Glutamatergic neuron (in vitro differentiated cells): ENCODE measurements at places on chromosomes 11 and 22.

DNA sequence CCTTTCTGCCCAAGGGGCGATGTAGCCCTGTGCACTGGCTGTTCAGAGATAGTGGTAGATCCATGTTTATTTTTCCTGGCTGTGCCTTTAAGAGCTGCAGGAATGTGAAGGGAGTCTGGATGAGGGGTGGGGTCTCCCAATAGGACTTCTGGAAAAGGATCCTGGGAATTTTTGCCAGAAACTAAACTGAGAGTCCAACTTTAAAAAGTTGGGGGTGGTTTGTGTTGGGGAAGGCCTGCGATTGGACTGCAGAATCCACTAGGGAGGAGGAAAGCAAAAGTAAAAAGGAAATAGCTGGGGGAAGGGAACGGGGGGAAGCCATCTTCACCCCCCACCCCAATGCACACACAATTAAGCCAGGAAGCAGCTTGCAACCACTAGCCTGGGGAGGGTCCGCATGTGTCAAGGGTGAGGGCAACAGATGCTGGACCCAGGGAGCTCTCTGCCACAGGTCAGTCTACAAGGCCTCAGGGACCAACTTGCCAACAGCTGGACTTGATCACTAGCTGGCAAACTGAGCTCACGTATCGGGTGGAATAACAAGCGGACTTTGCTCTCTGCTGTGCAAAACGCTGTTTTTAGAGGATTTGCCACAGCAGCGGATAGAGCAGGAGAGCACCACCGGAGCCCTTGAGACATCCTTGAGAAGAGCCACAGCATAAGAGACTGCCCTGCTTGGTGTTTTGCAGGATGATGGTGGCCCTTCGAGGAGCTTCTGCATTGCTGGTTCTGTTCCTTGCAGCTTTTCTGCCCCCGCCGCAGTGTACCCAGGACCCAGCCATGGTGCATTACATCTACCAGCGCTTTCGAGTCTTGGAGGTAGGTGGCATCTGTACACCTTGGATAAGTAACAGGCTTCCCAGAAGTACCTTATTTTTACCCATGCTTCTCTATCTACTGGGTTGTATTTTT is at the start of gene OLFML1:
Gene OLFML1, plus strand, starts transcription at position 321 of the 912 bp plus-strand sequence. Its CDS starts 370 bp downstream, at position 691.
- no peaks in the 10 kb centered on the region for H3K27me3 ChIP-seq
- DNase-seq, result no peak
- no peaks in the 10 kb centered on the region for H3K4me1 ChIP-seq
- no peaks in the 10 kb centered on the region for H3K36me3 ChIP-seq

GRCh38 chr11:46238078-46238966 is 39.1 kb upstream of the CREB3L1 start:
- H3K27me3 ChIP-seq, result peaks cover 12% of the 10 kb centered on the region
- H3K4me3 ChIP-seq, result peak overlapping the region; percentile 77
- H3K36me3 ChIP-seq, result no peaks in the 10 kb centered on the region
- peak; percentile 80 for DNase-seq
- H3K4me1 ChIP-seq, result peaks cover 19% of the 10 kb centered on the region

GRCh38 chr11:57479021-57479663 is 18.8 kb downstream of the RTN4RL2 start:
- peak overlapping the region; percentile 65 for H3K4me3 ChIP-seq
- H3K36me3 ChIP-seq, result peaks cover 5% of the 10 kb centered on the region
- peak; percentile 56 for DNase-seq
- H3K27ac ChIP-seq, result peak overlapping the region; percentile 72
- peaks cover 48% of the 10 kb centered on the region for H3K4me1 ChIP-seq

- peaks cover 7% of the 10 kb centered on the region for H3K27me3 ChIP-seq
- peak overlapping the region; percentile 5 for H3K4me3 ChIP-seq
- DNase-seq, result no peak
- peaks cover under 1% of the 10 kb centered on the region for H3K36me3 ChIP-seq
- peaks cover 13% of the 10 kb centered on the region for H3K4me1 ChIP-seq
Observed at GRCh38 chr11:68546555-68546954, 86.0 kb downstream of the PPP6R3 start.

GRCh38 chr11:8006349-8006977 is 19.3 kb downstream of the EIF3F start:
- H3K36me3 ChIP-seq, result no peaks in the 10 kb centered on the region
- H3K27ac ChIP-seq, result no peak overlapping the region
- no peaks in the 10 kb centered on the region for H3K4me1 ChIP-seq
- peak; percentile 71 for DNase-seq

- H3K4me1 ChIP-seq, result no peaks in the 10 kb centered on the region
- H3K4me3 ChIP-seq, result peak overlapping the region; percentile 98
- H3K36me3 ChIP-seq, result no peaks in the 10 kb centered on the region
- DNase-seq, result no peak
- H3K27me3 ChIP-seq, result peaks cover 4% of the 10 kb centered on the region
Observed at GRCh38 chr22:35399114-35399677, 744 bp upstream of the MCM5 start.

- H3K4me3 ChIP-seq, result no peak overlapping the region
- no peak for DNase-seq
- H3K36me3 ChIP-seq, result peaks cover 5% of the 10 kb centered on the region
- H3K4me1 ChIP-seq, result peaks cover 2% of the 10 kb centered on the region
Observed at GRCh38 chr22:18065256-18065655, 12.5 kb upstream of the PEX26 start.

GRCh38 chr11:112394304-112394703 is 133.6 kb upstream of the PLET1 start:
- DNase-seq, result no peak
- peaks cover 11% of the 10 kb centered on the region for H3K36me3 ChIP-seq
- H3K27ac ChIP-seq, result no peak overlapping the region
- H3K4me3 ChIP-seq, result no peak overlapping the region
- H3K4me1 ChIP-seq, result peaks cover 17% of the 10 kb centered on the region

- no peaks in the 10 kb centered on the region for H3K36me3 ChIP-seq
- H3K27me3 ChIP-seq, result peaks cover 9% of the 10 kb centered on the region
- H3K27ac ChIP-seq, result peak overlapping the region; percentile 81
- H3K4me1 ChIP-seq, result peaks cover 9% of the 10 kb centered on the region
- peak; percentile 55 for DNase-seq
- H3K4me3 ChIP-seq, result peak overlapping the region; percentile 97
Observed at GRCh38 chr22:24952837-24953383, 394 bp downstream of the KIAA1671 start.

DNA sequence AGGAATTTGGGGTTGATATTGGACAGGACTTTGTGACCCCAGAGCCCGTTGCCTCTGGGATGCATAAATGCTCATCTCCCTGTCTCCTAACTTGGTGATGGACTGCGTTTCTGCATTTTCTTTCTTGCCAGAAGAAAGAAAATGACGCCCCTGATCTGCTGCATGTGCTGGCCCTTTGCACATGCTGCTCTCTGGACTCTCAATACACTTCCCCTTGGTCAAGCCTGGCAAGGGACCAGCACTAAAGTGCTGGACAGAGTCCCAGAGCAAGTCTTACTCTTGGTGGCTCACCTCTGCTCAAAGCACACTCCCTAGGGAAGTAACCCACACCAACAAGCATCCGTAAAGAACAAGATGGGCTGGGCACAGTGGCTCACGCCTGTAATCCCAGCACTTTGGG is 40.7 kb downstream of the MYH9 start:
- H3K27me3 ChIP-seq, result peaks cover under 1% of the 10 kb centered on the region
- no peak overlapping the region for H3K4me3 ChIP-seq
- no peaks in the 10 kb centered on the region for H3K36me3 ChIP-seq
- no peak overlapping the region for H3K27ac ChIP-seq

GRCh38 chr11:126352934-126353801 is 2.3 kb upstream of the ST3GAL4 start:
- H3K4me1 ChIP-seq, result peaks cover 37% of the 10 kb centered on the region
- no peaks in the 10 kb centered on the region for H3K36me3 ChIP-seq
- H3K27ac ChIP-seq, result no peak overlapping the region
- no peak for DNase-seq

DNA sequence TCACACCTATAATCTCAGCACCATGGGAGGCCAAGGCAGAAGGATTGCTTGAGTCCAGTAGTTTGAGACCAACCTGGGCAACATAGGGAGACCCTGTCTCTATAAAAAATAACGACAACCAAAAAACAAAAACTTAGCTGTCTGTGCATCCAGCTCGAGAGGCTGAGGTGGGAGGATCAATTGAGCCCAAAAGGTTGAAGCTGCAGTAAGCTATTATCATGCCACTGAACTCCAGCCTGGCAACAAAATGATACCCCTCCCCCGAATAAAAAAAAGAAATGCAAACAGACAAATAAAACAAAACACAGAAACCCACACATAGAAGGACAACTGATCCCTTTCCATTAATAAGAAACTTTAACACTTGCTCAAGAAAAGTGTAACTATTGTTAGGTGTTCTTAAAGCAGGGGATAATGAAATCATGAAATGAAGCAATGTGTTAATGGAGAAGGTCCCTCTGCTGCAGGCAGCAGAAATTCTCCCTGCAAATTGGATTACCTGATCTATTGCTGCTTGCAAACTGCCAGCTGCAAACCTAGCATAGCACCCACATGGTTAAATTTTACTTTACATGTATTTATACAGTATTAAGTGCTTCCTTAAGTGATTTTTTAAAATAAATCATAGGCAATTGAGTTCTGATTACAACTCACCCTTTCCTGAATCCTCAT is 226.3 kb downstream of the SBF2 start:
- H3K36me3 ChIP-seq, result peaks cover 4% of the 10 kb centered on the region
- no peak overlapping the region for H3K27ac ChIP-seq
- H3K27me3 ChIP-seq, result no peaks in the 10 kb centered on the region
- H3K4me3 ChIP-seq, result no peak overlapping the region
- no peak for DNase-seq
- no peaks in the 10 kb centered on the region for H3K4me1 ChIP-seq

DNA sequence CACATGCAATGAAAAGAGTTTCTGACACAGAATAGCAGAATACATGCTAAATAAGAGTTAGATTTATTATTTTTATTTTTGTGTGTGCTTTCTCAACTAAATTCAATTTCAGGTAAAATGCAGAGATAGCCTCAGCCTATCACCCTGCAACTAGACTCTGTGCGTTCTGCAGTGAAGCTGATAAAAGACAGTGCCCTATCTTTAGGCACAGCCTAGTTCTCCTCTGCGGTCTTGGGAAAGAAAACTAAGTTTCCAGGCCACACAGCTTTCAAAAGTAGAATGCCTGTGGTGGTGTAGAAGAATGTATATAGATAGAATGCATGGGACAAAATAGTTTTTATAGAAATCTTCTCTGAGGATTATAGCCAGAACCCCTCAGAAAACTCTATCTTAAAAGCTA is 12.0 kb upstream of the MMP1 start:
- no peak for DNase-seq
- no peaks in the 10 kb centered on the region for H3K36me3 ChIP-seq
- H3K27ac ChIP-seq, result no peak overlapping the region
- H3K4me1 ChIP-seq, result no peaks in the 10 kb centered on the region

DNA sequence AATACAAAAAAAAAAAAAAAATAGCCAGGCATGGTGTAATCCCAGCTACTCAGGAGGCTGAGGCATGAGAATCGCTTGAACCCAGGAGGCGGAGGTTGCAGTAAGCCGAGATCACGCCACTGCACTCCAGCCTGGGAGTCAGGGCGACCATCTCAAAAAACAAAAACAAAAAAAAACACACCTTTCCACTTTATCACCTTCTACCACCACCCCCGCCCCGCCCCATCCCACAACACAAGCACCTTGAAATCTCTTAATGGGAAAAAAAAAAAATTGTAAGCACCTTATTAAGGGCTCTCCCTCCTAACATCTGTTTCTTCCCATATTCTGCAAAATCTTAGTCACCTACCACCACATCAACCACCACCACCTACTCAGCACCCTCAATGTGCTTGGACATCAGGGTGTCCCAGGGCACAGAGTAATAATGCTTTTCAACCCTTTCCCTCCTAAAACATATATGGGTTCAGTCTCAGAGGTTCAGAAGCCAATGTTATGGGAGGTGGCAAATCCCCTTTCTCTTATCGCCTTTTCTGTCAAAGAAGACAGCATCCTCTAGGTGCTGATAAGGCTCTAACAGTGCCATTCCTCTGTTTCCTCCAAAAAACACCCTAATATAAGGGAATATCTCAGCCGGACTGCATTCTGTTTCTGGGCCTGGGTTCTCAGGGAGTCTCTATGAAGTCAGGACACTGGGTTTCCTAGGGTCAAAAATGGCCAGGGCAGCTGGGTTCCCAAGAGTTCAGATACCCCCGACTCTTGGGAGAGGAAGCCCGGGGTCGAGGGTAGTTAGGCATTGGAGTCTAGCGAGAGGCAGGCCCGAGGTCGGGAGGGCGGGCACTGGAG is 718 bp downstream of the INTS5 start:
- peaks cover 3% of the 10 kb centered on the region for H3K27me3 ChIP-seq
- no peaks in the 10 kb centered on the region for H3K36me3 ChIP-seq
- peak overlapping the region; percentile 96 for H3K4me3 ChIP-seq
- DNase-seq, result no peak
- peaks cover 5% of the 10 kb centered on the region for H3K4me1 ChIP-seq

DNA sequence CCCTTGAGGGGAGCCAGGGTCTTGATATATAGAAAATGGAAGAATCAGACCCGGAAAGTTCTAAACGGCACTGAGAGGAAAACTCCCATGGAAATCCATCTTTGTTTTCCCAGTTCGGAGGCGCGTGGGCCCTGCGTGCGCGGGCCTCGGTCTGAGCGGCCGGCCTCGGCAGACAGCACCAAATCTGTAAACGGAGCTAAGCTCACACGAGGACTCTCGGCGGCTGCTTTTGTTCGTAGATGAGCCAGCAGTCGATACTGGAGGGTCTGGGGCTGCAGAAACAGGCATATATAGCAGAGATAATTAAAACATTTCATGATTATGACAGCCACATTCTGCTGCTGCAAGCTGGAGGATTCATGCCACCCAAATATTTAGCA is 68.5 kb upstream of the PPARA start:
- H3K4me3 ChIP-seq, result no peak overlapping the region
- H3K27ac ChIP-seq, result no peak overlapping the region
- H3K27me3 ChIP-seq, result peaks cover 3% of the 10 kb centered on the region
- DNase-seq, result no peak
- H3K36me3 ChIP-seq, result no peaks in the 10 kb centered on the region
- H3K4me1 ChIP-seq, result no peaks in the 10 kb centered on the region

DNA sequence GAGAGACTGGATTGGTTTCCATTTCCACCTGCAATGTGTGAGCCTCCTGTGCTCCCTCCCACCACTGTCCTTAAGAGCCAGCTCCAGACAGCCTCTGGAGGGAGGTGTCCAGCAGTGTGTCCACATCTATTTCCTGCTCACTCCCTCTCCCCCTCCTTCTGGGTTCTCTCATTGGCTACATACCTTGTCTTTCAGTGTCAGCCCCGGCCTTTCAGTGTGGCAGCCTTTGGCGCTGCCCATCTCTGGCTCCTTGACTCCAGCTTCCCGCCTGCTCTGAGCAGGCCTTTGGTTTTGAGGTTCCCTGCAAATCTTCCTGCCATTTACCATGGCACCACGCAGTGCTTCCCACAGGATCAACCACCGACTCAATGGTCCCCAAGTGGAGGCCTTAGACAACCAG is 19.0 kb upstream of the PTPRJ start:
- no peak overlapping the region for H3K4me3 ChIP-seq
- no peaks in the 10 kb centered on the region for H3K36me3 ChIP-seq
- no peaks in the 10 kb centered on the region for H3K27me3 ChIP-seq
- no peak for DNase-seq

DNA sequence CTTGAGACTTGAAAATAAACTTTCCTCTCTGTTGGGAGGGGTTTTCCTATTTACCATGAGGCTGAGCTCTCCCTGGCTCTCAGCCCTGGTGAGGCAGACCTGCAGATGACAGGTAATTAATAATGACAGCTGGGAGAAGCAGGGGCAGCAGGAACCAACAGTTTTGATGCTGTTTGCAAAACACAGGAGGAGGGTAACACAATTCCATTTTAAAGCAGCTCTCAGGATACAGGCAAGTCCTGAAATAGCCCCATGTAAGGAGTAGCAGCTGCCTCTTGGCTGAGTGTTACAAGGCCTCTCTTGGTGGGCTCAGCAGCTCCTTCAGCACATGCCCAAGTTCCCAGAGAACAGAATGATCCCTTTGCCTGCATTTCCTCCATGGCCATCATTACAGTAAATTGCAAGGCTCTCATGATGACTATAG is 13.3 kb downstream of the PARVA start:
- peaks cover 8% of the 10 kb centered on the region for H3K4me1 ChIP-seq
- no peaks in the 10 kb centered on the region for H3K36me3 ChIP-seq
- DNase-seq, result no peak
- H3K27ac ChIP-seq, result no peak overlapping the region
- no peak overlapping the region for H3K4me3 ChIP-seq
- H3K27me3 ChIP-seq, result no peaks in the 10 kb centered on the region
